ENCODE measurements at places on chromosomes 5 and 9.
A peak's percentile ranks its signal among the peaks of the same experiment; 100 is the strongest.

GRCh38 chr9:109967651-109968642 lies 187.9 kb downstream of the PALM2AKAP2 start:
- no peak for DNase-seq

- DNase-seq = no peak
Measured at GRCh38 chr5:56050551-56051255, 55.9 kb upstream of the IL6ST start.

GRCh38 chr9:92122800-92123199 lies 7.6 kb upstream of the SPTLC1 start:
- no peak for DNase-seq

DNA sequence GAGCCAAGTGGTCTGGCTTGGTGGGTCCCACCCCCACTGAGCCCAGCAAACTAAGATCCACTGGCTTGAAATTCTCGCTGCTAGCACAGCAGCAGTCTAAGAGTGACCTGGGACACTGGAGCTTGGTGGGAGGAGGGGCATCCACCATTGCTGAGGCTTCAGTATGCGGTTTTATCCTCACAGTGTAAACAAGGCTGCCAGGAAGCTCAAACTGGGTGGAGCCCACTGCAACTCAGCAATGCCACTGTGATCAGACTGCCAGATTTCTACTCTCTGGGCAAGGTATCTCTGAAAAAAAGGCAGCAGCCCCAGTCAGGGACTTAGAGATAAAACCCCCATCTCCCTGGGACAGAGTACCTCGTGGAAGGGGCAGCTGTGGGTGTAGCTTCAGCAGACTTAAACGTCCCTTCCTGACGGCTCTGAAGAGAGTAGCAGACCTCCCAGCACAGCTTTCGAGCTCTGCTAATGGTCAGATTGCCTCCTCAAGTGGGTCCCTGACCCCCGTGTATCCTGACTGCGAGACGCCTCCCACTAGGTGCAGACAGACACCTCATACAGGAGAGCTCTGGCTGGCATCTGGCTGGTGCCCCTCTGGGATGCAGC lies 18.2 kb upstream of the STK32A start:
- DNase-seq = no peak

DNA sequence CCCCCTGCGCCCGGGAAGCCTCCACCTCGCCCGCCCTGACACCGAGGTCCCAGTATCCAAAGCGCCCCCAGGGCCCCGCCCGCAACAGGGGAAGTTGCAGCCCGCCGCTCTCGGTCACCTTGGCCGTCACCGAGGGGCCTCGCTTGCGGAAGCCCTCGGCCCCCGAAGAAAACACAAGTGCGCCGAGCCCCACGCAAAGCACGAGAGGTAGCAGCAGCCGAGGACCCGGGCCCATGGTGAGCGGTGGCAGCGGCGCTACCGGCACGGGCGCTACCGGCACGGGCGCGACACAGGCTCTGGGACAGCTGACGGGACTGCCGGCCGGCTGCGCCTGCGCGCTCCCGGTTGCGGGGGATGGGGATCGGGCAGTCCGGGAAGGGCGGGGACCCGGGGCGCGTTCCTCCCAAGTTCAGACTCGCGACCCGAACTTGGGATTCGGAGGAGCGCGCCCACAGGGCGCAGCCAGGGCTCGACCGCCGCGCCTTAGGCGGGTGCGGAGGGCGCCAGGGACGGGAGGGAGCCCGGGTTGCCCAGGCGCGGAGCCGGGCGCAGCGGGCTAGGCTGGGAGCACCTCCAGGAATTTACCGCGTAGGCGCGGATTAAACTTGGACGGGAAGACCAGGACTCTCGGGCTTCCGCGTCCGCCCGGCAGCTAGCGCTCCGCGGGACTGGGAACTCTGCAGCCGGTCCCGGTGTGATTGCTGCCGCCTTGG lies at the start of gene PPIC:
Gene PPIC, minus strand, starts transcription at position 335 of the 713 bp plus-strand sequence. Its CDS starts 100 bp downstream, at position 235.
- peak; percentile 63 for DNase-seq

- DNase-seq = no peak
Measured at GRCh38 chr5:172411484-172412072, 42.7 kb downstream of the SH3PXD2B start.

DNA sequence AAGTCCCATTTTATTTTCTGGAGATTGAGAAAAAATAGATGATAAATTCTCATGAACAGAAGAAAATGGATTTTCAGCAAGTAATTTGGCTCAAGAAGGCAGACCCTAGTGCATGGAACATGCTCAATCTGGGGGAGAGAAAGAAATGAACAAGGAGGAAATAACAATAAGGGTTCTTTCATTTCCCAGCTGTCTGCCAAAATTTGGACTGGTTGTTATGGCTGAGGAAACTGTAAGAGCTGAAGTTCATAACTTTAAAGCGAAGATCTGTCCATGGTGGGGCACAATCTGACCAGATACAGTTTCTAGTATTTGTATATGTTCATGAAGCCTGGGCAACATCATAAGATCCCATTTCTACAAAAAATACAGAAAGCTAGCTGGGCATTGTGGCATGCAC lies 1386.5 kb upstream of the DMAC1 start:
- DNase-seq = no peak

GRCh38 chr5:136212252-136212721 lies 19.3 kb upstream of the SMIM32 start:
- peak; percentile 53 for DNase-seq

DNA sequence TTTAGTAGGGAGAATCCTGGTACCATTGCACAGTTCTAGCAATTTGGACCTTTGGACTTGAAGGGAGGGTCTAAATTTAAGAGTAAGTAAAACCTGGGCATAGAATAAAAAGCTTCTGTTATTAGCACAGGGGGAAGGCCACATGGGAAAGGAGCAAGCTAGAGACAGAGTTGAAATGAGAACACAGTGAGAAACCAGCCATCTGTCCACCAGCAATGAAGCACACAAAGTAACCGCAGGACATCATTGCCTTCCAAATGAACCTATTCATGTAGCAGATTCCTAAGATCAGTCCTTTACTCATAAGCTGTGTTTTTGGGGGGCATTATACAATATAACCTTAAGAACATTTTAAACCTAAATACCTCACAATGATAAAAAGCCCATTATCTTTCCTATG lies 407.4 kb downstream of the HCN1 start:
- DNase-seq = no peak

DNA sequence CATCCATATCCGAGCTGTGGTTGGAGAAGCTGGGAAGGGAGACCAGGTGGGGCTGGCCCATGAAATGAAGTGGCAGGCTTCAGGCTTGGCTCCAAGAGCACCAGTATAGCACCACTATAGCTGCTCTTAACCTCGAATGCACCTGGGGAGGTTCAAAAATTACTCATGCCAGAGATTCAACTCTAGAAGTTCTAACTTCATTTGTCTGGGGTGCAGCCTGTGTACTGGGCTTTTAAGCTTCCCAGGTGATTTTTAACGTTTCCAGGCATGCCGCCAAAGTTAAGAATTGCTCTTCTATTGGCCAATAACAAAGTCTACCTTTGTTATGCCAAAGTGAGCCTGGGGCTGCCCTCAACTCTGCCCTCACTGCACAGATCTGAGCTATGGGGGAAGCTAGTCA lies 458 bp downstream of the PRSS3 start:
- DNase-seq = no peak

DNA sequence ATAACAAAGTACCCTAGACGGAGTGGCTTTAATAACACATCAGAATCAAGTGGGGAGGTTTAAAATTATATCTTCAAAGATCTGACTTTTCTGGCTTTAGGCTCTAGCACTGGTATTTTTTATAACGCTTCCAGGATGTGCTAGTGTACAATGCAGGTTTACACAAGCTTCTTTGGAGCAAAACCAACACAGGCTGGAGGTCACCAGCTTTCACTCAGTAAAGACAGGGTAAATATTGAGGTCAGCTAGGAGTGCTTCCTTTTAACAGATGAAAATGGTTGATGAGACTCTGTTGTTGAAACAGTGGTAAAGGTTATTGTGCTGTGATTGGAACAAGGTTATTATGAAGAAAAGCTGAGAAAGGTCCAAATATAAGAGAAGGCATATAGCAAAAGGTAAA lies 414.2 kb downstream of the TAF11L14 start:
- DNase-seq = no peak

DNA sequence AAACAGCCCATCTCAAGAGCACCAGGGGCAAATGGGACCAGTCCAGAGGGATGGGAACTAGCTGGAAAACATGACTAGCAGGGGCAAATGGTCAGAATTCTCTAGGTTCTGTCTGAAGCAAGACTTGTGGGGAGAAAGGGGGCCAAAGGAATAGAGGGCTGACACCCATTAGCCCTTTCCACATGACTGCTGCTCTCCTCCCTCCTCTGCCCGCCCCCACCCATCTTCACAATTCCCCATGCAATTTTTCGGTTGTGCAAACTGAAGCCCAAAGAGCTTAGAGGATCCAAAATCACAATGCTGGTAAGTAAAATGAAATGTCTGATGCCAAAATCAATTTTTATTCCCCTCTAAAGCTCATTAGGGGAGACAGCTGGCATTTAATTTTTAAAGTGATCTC lies 207.1 kb downstream of the DCP2 start:
- DNase-seq = no peak

DNA sequence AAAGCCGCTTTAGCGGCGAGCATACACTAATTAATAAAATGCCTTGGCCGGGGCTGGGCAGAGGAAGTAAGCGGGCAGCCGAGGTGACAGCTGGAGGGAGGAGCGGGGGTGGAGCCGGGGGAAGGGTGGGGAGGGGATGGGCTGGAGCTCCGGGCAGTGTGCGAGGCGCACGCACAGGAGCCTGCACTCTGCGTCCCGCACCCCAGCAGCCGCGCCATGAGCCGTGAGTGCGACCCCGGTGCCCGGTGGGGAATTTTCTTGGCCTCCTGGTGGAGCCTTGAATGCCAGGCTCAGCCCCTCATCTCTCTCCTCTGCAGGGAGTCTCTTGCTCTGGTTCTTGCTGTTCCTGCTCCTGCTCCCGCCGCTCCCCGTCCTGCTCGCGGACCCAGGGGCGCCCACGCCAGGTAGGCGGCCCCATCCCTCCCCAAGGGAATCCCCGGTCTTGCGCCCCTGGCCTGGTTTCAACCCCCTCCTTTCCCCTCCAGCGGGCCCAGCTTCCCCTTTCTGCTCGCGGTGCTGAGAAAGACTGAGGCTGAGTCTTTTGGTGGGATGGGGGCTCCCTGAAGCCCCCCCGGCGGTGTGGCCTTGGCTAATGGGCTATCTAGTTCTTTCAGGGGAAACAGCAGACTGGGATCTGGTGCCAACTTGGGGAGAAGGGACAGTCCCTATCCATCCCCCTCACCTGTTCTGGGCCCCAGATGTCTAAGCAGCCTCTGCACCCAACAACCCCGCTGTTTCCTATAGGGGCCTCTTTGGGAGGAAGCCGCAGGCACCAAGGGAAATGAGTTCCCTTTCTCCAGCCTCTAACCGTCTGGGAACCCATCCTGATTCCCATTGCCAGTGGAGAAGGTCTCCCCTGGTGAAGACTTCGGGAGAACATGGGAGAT lies at the start of gene PTGS1:
Gene PTGS1, plus strand, starts transcription at position 156 of the 887 bp plus-strand sequence. Its CDS starts 61 bp downstream, at position 217.
- peak; percentile 21 for DNase-seq

GRCh38 chr5:88769165-88769564 lies 113.8 kb downstream of the MEF2C start:
- DNase-seq = no peak

DNA sequence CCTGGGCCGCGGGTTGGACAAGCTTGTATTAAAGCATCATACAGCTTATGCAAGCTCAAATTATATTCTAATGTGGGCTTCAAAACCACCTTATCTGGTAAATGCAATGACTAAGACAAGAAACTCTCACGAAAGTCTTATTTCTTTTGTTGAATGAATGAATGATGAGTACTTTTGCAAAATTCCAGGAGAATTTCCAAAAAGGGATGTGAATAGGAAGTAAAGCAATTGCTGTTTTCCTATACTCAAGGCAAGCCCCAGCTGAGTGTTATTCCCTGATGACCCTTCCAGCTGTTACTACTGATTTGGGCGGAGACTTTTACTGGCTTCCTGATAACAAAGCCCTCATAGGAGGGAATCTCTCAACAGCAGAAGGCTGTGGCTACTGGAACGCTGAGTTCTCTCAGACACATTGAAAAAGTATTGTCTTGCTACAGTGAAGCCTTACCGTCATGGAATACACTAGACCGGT lies 162.8 kb downstream of the SREK1 start:
- DNase-seq = no peak

- no peak for DNase-seq
Measured at GRCh38 chr9:129713402-129713679, 39.5 kb downstream of the PTGES start.

Measured in neural crest cell (in vitro differentiated cells).